ENCODE measurements at places on chromosomes 7 and 10.

DNA sequence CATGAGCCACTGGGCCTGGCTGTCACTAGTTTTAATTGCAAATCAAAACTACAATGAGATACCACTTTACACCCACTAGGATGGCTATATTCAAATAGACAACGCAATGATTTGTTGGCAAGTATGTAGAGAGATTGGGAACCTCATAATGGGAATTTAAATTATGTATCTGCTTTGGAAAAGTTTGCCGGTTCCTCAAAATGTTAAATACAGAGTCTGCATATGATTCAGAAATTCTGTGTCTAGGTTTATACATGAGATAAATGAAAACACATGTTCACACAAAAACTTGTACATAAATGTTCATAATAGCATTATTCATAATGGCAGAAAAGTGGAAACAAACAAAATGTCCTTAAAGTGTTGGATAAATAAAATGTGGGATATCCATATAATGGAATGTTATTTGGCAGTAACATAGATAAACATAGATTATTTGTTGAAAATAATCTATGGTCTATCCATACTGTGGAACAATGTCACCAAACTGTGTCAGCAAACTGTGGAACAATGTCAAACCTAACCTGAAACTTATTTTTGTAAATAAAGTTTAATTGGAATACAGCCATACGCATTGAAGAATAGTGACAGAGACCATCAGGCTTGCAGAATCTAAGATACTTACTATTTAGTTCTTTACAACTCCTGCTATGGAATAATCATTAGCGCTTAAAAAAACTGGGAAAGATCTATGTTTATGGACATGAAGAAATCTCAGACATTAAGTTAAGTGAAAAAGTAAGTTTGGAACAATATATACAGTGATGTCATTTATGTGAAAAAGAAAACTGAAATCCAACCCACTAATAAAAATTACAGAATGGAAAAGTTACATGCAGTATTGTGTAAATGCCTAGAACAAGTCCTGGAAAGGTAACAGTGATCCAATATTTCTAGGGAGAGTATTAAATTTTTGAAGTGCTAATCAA is 70.9 kb downstream of the CCDC7 start:
- no peak for DNase-seq

- DNase-seq: peak; percentile 94
These were observed 15.6 kb downstream of the RHEB start for GRCh38 chr7:151503902-151504714.

- DNase-seq: peak; percentile 56
These were observed 127.0 kb downstream of the LYZL1 start for GRCh38 chr10:29415876-29416275.

DNA sequence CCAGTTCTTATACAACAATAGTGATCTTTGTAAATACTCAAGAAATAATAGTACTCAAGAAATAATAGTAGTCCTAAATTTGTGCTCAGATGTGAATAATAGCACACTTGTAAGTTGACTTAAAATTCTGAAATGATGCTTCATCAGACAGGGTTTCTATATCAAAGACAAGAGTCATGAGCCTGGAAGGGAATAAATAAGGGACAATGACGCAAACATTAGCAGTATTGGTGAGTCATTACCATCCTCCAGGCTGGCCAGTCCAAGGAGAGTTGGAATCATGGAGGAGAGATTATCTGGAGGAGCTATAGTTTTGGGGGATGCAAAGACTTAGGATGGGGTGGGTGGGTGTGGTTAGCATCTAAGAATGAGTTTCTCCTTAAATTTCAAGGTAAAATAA is 6.1 kb upstream of the SH3PXD2A start:
- peak; percentile 47 for DNase-seq

DNA sequence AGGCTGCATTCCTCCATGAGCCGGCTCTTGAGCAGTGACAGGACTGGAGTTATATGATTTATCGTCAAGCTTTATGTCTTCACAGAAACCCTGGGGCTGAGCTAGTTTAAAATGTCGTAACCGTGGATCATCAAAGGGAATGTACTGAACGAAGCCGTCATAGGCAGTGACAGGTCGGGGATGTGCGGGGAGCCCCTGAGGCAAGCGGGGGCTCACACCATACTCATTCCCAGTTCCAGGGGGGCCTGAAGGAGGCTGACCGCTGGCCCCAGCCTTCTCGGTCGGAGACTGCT is 30.7 kb downstream of the JCAD start:
- peak; percentile 17 for DNase-seq

DNA sequence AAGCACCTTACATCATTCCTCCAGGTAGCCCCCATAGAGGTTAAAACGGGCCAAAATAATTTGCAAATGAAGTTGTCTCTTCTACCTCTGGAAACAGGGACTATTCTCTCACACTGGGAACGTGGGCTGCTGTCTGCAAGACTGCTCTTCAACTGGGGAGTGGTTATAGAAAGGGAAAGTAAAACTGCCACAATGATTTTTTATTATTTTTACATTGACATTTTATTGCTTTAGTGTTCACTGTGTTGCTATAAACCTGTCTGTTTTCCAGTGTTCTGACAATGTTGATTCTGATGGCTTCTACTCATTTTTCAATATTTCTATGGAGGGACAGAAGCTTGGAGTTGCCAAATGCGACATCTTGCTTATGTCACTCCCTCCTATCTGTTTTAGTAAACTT is 115.1 kb upstream of the ANTXRL start:
- DNase-seq: no peak

DNA sequence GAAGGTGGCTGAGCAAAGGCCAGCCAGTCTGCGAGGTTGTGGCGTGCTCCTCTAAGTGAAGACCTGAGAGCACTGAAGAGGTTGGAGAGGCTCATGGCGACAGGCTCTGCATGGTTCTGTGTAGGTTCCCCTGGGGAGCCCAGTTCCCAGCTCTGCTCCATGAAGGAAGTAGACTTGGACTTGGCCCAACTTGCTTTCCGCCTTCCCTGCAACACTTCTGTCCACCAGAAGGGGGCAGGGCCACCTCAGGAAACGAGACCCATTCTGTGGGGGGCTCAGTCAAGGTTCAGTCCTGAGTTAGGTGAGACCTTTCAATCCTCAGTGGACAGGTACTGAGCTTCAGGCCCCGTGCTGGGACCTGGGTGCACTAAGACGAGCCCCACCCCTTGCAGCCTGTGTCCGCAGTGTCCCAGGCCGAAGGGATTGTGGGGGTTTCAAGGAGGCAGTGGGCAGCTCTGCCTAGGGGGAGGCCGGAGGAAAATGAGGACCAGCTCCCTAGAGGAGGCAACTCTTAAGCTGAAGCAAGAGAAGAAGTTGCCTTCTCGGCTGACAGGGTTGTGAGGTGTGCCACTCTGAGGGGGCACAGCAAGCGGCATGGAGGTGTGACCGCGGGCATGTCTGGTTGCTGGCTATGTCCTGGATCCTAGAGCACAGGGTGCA is 15.0 kb upstream of the PCBD1 start:
- DNase-seq: peak; percentile 32

- DNase-seq: no peak
These were observed 942.4 kb downstream of the XPNPEP1 start for GRCh38 chr10:108980869-108981268.

GRCh38 chr10:12501324-12501723 is 152.0 kb downstream of the CAMK1D start:
- no peak for DNase-seq

Measured in iris pigment epithelial cell (primary cell).